ENCODE measurements at places on chromosomes 12 and 14.

GRCh38 chr12:71556448-71556847, 107.2 kb downstream of the ZFC3H1 start:
- no peak for DNase-seq

DNA sequence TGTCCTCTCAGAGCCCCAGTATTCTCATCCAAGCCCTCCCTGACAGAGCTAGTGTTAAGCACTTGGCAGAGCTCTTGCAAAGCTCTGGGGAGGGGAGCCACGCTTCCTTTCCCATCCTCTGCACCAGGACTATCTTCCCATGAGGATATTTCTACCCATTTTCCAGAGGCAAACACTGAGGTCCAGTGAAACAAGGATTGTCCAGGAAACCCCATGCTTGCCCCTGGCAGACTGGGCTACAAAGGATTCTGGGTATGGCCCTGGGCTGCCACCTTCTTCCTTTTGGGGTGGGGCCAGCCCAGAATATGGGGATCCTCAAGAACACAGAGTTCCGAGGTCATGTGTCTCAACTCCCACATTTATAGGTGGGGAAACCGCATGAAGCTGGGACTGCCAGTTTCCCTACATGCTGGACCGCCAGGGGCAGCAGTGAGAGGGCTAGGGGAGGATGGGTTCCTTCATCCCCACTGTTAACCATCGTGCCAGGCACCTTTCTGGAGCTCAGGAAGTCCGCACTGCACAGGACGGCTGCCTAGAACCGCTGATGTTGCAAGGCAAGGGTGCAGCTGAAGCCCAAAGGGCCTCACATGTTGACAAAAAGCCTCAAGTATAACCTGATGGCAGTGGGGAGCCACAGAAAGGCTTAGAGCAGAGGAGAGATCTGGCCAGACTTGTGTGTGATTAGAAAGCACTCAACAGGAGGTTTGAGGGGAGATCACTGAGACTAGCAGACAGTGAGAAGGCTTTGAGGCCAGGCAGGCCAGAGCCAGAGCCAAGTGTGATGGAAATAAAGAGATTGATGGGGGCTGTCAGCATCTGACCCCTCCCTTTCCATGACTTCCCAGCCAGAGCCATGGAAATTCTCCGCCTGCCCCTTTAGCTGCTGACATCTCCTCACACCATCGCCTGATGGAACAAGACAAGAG, 5.5 kb upstream of the CCDC85C start:
- peak; percentile 22 for DNase-seq

- DNase-seq, result peak; percentile 95
Measured at GRCh38 chr14:54908190-54908589, 5.6 kb upstream of the GCH1 start.

DNA sequence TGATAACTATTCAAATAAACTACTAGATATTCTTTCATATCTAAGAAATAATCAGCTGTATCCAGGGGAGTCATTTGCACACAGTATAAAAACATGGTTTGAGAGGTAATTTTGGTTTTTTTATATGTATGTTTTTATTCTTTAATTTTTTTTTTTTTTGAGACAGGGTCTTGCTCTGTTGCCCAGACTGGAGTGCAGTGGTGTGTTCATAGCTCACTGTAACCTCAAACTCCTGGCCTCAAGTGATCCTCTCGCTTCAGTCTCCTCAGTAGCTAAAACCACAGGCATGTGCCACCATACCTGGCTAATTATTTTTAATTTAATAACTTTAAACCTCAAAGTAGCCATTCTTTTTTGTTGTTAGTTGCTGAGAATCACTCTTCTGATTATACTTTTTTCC, 1.8 kb downstream of the PRORP start:
- DNase-seq, result no peak

DNA sequence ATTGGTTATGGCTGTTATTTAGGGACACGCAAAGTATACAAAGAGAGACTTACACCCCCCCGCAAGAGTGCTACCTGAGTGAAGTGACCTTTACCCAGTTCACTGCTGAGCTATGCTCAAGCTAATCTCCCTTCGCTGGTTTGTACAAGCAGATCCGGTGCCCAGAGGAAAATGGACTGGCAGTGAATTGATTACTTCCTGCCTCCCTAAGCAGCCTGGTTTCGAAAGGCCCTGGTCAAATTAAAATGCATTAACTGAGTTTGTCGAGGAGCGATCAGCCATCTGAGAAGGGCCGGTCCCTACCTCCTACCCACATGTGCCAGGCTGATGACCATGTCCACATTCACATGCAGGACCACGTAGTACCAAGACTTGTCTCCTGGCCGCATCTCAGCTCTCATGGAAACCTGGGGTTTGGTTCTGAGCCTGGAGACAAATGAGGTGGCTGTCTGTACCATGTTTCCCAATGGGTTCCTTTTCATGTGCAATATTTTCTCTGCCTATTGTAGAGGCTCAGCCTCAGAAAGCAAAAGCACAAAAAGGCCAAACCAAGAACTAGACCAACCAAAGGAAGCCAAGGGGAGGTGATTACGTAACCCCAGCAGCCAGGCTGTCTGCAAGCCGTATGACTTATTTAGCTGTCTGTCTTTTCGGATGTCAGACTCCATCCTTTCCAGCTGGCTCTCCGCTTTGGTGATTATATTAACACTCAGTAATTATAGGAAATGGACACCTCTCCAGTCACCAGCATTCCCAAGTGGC, 284.7 kb upstream of the PWP1 start:
- peak; percentile 74 for DNase-seq

GRCh38 chr12:41122894-41123293, 65.2 kb upstream of the PDZRN4 start:
- DNase-seq, result no peak

- DNase-seq, result no peak
Measured at GRCh38 chr12:129378496-129378895, 525.2 kb downstream of the GLT1D1 start.

- no peak for DNase-seq
Measured at GRCh38 chr14:34103176-34103575, 152.3 kb upstream of the EGLN3 start.

DNA sequence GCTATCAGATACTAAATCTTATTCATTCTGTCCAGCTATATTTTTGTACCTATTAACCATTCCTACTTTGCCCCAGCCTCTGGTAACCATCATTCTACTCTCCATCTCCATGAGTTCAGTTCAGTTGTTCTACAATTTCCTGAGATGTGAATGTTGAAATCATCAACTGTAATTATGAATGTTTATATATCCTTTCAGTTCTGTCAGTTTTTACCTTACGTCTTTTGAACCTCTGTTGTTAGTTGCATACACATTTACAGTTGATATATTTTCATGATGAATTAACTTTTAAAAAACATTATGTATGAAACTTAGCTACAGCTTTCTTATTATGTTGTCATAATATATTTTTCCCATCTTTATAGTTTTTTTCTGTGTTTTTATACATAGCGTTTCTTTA, 102.1 kb downstream of the ARID2 start:
- DNase-seq, result no peak

DNA sequence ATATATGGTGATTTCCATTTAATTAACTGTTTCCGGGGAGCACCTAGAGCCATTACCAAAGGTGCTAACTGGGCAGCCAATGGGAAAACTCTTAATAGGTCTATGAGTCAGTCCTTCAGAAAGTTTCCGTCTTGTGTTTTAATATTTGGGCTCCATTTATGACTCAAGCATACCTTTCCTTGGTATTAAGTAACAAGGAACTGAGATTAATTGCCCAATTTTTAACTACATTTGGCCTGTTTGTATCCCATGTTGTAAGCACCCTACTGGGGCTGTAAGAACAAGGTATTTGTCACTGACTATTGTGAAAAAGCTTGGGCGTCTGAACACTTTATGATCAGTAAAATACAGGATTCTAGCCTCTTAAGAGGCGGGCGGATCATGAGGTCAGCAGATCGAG, 62.8 kb upstream of the FOXN3 start:
- DNase-seq, result peak; percentile 88

DNA sequence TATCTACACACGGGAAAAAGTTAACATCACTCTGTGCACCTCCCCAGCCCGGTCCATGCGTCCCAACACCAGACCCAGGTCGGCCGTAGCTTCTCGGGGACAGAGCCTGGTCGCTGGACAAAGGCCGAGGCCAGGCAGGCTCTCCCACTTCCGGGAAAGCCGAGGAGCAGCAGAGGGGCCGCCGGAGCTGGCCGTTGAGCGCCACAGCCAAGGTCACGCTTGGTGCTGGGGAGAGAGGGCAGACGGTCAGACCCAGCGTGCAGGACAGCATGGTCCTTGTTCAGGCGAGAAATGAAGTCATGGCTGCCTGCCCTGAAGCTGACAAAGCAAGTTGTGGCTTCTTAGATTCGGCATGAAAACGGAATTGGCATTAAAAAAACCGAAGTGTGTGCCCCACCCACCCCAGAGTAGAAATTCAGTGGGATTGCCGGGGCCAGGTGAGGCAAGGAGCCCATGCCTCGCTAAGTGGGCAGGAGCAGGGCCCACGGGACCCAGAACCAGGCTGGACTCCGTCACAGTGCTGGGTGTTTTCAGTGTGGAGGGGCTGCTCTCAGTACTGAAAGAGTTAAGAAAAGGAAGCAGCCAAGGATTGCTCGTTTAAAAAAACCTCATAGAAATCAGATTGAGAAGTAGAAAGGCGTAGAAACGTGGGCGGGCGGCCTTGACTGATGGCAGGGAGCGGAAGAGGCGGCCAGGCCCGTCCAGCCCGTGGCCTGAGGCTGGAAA, 4.3 kb downstream of the ARL6IP4 start:
- peak; percentile 80 for DNase-seq

DNA sequence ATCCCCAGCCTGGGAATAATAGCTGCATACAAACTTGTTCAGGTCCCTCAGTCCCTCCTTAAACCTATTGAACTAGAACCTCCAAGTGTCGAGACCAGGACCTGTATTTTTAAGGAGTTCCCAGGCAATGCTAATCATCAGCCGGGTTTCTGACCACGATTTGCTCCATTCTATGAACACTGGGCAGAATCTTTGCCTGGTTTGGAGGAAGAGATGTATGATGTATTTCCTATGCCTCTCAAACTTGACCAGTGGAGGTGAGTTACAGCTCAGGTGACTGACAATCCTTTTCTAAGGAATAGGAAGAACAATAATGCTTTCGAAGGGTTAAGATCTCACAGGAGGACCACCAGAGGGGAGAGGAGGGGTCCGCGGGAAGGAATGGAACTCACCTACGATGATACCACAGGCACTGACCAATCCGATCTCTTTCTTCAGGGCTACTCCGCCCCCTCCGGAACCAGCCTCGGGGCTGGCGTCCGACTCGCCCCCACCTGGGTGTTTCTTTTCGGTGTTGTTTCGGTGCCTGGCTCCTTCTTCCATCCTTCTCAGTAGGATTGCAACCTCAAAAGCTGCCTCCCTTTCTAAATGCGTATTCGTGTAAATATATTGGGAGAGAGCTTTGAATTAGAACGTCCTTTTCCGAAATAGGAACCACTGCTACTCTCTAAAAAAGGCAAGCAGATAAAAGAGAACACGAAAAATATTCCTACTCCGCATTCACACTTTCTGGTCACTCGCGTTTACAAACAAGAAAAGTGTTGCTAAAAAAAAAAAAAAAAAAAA, 895 bp downstream of the SLC7A8 start:
- no peak for DNase-seq

GRCh38 chr14:93522221-93522620, 91.5 kb downstream of the UNC79 start:
- no peak for DNase-seq

- DNase-seq, result no peak
Measured at GRCh38 chr14:31622060-31622459, 60.9 kb downstream of the NUBPL start.

DNA sequence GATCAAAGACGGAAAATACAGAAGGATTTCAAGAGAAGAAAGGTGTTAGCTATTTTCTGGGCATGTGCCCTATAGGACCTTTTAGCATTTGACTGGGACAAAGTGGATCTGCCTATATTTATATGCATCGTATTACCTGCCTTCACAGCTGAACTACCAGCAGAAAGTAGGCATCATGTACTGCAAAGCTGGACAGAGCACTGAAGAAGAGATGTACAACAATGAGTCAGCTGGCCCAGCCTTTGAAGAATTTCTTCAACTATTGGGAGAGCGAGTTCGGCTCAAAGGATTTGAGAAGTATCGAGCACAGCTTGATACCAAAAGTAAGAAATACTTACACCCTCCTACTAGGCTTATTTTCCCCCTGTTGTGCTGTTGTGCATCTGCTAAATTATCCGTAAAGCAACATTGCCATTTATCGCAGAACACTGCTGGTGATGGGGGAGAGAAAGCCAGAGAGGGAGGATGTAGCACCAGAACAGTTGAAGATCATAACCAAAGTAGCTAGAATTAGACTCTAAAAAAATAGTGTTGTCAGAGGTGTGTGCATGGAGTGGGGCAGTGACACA, 282.0 kb upstream of the RGS6 start:
- no peak for DNase-seq

DNA sequence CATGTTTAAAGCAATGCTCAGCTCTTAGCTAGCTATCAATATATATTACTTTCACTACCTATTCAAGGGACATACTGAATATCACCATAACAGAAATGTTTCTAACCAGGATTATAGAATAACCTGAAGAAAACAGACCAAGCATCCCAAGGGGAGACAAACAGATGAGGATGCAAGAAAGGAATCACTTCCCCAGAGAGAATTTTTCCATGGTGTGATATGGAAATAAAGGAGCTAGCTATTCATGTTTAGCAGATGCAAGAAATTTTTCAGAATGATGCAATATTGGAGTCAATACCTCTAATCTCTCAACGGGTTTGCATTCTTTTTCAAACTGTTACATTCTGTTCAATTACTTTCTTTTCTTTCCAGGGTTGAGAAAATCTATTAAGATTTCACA, 538.9 kb upstream of the FLRT2 start:
- no peak for DNase-seq

DNA sequence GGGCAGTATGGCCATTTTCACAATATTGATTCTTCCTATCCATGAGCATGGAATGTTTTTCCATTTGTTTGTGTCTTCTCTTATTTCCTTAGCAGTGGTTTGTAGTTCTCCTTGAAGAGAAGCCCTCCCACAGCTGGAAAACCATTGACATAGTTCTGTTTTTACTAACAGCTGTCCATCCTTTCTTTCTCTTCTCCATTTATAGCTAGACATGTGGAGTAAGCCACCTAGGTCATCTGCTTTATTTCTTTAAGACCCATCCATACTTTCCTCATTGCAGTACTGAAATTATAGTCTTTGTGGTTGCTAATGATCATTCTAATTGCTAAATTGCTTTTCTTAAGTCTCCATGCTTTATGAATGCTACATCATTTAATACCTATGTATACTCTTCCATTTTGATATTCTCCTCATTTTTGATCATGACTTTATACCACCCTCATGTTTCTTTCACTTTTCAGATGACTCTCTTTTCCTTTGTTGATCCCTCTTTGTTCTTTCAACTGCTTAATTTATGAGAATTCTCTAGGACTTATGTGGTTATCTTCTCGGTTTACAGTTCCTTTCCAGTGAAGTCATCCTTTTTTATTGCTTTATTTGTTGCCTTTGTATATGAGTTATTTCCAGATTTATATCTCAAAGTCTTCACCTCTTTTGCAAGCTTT, 114.2 kb downstream of the PCNX1 start:
- peak; percentile 32 for DNase-seq

GRCh38 chr14:24411443-24412389, 12.9 kb downstream of the NYNRIN start:
- DNase-seq, result peak; percentile 52

DNA sequence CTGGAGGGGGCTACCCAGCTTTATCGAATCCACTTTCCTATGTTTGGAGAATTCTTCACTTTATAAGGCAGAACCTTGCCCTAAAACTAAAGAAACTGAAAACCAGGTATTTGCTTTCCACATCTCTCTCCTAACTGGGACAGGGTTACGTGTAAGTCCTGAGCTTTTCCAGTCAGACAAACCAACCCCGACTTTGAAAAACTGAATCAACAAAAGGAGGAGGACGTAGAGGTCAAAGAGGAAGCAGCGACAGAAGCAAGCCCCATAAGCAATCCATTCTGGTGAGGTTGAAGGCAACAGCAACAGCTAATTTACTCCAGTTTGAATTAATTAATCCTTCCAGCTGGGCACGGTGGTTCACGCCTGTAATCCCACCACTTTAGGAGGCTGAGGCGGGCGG, 47.2 kb downstream of the LRP6 start:
- DNase-seq, result no peak
